CD4-positive, alpha-beta T cell (primary cell): ENCODE measurements at places on chromosomes 11 and 22.

DNA sequence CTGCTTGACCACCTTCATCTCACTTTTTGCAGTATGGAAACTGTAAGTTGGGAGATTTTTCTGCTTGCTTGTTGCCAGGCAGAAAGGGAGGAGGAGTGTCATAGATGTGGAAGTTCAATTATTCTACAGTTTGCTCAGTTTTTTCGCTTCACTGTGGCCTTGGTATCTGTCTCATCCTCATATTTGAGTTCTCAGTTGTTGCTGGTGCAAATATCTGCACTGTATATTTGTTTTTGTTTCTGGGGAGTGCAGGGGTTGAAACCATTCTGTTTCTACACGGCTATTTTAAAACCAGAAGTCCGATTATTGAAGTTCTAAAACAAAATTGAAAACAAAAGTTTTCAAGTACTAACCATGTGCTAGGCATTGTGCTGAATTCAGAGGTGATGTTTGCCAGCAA, 153.4 kb downstream of the JRKL start:
- H3K27me3 ChIP-seq = no peaks in the 10 kb centered on the region
- no peaks in the 10 kb centered on the region for H3K36me3 ChIP-seq
- no peak overlapping the region for H3K27ac ChIP-seq

DNA sequence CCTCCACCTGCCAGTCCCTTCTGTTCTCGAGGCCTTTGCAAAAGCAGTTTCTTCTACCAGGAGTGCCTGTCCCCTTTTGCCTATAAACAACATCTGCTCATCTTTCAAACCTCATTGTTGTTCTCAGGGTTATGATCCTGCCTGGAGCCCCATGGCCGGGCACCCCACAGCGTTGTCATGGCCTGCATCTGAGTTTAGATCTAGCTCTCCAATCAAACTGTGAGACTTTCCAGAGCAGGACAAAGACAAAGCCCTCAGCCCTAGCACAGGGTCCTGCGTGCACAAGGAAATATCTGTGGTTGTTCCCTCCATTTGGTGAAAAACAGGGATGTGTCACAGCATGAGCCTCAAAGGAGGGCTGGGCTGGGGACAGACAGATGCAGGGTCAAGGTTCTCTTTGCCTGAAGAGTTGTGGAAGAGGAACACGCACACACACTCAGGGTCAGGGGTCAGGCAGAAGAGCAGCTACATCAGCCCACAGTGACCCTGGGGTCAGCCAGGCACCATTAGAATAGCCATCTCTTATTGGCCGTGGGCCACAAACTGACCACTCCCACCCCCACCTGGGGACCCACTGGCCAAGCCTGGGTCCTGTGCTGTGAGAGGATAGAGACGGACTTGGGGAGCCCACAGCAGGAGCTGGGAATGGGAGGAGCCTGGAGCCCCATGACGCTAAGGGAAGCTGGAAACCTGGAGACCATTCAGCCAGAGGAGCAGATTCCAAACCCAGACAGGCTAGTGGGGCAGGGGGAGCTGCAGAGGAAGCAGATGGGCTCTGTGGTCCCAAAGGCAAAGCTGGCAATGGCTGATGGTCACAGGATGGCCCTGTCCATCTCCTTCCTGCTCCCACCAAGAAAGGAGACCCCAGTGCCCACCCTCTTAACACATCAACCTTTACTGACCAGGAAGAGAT, 99.4 kb downstream of the PDE2A start:
- no peaks in the 10 kb centered on the region for H3K36me3 ChIP-seq
- no peaks in the 10 kb centered on the region for H3K4me1 ChIP-seq
- H3K27ac ChIP-seq = no peak overlapping the region
- DNase-seq = no peak
- H3K4me3 ChIP-seq = no peak overlapping the region

- no peak for DNase-seq
- no peak overlapping the region for H3K27ac ChIP-seq
- H3K27me3 ChIP-seq = no peaks in the 10 kb centered on the region
- no peaks in the 10 kb centered on the region for H3K36me3 ChIP-seq
These were observed 13.2 kb downstream of the FZD4 start for GRCh38 chr11:86941871-86942599.

- H3K4me3 ChIP-seq = no peak within 1 kb of the TSS
- no peaks in the 10 kb centered on the region for H3K36me3 ChIP-seq
- no peaks in the 10 kb centered on the region for H3K4me1 ChIP-seq
These were observed at the start of gene TCN1 for GRCh38 chr11:59866397-59866796. TSS of gene TCN1 (minus strand) at chr11:59866487. CDS start at chr11:59866470, 17 bp downstream.

DNA sequence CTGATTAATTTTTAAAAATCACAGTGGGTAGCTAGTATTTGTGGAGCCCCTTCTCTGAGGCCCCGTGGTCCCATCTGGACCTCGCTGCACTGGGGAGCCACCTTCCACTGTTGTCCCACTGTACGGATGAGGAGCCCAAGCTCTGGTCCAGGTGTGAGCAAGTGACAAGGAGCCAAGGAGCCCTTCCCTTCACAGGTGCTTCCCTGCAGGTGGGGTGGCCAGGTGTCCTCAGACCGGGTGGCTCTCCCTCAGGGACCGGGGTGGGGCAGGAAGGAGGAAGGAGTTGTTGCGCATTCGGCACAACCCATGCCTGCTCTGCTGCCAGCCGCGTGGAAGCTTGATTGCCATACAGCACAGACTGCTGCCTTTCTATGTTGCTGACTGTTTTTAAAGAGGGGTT, 10.4 kb upstream of the SEPTIN5 start:
- DNase-seq = no peak
- H3K27me3 ChIP-seq = no peaks in the 10 kb centered on the region
- no peaks in the 10 kb centered on the region for H3K36me3 ChIP-seq
- H3K4me3 ChIP-seq = no peak overlapping the region
- H3K4me1 ChIP-seq = no peaks in the 10 kb centered on the region
